NCI-H1105 (cell line): ENCODE measurements at places on chromosomes 5 and 9.

- no peak for DNase-seq
These were observed 54.6 kb upstream of the TNFAIP8 start for GRCh38 chr5:119301210-119301609.

- DNase-seq = no peak
These were observed 25.6 kb upstream of the GFPT2 start for GRCh38 chr5:180378438-180379344.

GRCh38 chr5:124022966-124023365, 511.0 kb downstream of the CSNK1G3 start:
- DNase-seq = no peak

DNA sequence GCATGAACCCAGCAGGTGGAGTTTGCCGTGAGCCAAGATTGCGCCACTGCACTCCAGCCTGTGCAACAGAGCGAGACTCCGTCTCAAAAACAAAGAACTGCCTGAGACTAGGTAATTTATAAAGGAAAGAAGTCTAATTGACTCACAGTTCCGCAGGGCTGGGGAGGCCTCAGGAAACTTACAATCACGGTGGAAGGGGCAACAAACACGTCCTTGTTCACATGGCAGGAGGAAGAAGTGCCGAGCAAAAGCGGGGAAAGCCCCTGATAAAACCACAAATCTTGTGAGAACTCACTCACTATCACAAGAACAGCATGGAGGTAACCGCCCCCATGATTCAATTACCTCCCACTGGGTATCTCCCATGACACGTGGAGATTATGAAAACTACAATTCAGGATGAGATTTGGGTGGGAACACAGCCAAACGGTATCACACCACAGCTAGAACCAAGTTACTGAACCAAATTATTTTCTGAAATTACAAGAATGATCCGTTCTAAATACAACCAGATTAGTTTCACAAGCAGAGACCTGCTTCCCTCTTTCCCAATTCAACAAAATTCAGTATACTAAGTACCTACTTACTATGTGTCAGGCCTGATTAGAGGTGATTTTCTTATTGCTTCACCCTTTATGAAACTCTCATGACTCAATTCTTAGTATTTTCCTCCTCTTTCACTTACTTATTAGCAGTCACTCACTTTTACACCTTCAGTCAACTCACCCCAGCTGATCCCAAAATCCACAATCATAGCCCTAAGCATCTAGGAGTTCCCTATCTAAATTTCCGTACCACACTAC, 8.4 kb downstream of the UBTD2 start:
- no peak for DNase-seq

DNA sequence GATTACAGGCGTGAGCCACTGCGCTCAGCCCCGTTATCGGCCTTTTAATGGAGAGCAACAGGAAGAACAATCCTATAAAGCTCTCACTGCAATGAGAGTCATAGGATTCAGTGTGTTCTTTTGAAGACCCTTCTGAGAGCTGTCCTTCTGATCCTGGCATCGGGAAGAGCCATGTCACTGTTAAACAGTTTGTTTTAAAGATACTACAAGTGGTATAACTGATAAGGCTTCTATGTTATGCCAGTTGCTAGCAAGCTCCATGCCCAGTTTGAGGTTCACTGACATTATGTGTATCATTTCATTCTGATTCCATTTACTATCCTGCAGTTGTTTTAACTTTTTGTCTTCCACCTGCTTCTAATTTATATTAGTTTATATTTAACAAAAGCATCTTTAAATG, 55.8 kb downstream of the GNAQ start:
- DNase-seq = no peak

DNA sequence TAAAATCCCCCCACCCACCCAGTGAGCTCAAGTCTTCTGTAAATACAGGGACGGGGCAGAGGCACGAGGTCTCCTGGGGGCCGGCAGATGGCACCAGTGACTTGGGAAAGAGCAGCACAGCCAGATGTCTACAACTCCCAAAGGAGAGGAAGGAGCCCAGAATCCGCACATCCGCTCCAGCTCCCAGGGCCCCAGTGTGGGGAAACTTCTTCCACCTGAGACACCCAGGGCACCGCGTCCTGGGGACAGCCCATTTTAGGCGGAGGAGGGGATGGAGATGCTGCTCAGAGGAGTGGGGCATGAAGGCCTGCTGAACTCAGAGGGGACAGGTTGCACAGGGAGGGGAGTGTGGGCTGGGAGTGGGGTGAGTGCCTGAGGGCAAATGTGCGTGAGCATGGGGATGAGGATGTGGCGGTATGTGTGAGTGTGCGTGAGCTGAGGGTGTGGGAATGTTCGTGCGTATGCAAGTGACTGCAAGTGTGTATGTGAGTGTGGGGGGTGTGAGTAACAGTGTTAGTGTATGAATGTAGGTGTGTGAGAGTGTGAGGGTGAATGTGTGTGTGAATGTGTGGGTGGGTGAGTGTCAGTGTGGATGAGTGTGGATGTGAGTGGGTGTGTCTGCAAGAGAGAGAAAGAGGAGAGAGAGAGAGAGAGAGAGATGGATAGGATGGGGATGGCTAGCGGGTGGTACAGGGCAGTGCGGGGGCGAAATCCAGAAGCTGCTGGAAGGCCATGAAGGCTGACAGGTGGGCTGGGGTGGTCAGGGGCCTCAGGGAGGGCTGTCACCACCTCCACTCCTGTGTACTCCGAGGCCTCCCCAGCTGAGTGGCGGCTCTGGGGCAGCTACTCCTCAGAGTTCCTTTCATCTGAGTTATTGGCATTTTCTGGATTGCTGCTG, 63.5 kb downstream of the DUSP1 start:
- DNase-seq = no peak

DNA sequence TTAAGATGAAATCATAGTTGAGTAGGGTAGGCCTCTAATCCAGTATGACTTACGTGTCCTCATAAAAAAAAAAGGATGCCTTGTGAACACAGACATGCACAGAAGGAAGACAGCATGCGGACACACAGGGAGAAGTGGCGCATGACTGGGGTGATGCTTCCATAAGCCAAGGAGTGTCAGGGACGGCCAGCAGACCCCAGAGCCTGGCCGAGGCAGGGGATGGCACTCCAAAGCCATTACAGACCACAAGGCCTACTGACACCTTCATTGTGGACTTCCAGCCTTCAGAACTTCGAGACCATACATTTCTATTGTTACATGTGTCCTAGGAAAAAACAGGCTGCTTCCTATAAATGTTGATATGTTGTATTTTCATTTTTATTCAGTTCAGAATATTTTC, 19.9 kb downstream of the EHMT1 start:
- DNase-seq = no peak
